ENCODE measurements at places on chromosomes 16 and 17.

- no peak for DNase-seq
Measured at GRCh38 chr16:47991491-47991890, 164.3 kb downstream of the ABCC12 start.

DNA sequence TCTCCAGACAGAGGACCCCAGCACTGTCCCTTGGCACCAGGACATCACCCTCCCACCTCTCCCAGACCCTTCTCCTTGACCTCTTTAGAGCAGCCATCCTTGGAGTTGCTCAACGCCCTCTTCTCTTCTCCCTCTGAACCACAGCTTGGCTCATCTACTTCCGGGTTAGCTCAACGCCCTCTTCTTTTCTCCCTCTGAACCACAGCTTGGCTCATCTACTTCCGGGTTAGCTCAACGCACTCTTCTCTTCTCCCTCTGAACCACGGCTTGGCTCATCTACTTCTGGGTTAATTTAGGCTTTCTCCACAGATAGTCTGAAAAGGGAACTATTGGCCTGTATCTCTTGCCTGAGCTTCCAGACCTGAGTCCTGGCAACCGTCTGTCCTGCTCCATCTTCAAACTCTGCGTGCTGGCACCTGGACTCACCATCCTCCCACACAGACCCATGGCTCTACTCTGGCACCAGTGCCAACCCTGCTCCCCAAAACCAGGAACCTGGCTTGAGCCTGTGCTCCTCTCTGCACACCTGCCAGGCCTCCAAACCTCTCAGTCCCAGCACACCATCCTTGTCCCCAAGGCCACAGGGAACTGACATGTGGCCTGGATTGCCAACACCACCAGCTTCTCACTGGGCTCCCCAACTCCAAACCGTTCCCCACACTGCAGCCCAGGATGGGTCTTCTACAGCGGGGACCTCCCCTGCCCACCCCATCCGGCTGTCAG, 25.3 kb upstream of the FAAP100 start:
- no peak for DNase-seq

- DNase-seq, result no peak
Measured at GRCh38 chr17:57408071-57408811, 151.9 kb downstream of the MSI2 start.

GRCh38 chr16:64711026-64711425, 410.8 kb downstream of the CDH11 start:
- no peak for DNase-seq

DNA sequence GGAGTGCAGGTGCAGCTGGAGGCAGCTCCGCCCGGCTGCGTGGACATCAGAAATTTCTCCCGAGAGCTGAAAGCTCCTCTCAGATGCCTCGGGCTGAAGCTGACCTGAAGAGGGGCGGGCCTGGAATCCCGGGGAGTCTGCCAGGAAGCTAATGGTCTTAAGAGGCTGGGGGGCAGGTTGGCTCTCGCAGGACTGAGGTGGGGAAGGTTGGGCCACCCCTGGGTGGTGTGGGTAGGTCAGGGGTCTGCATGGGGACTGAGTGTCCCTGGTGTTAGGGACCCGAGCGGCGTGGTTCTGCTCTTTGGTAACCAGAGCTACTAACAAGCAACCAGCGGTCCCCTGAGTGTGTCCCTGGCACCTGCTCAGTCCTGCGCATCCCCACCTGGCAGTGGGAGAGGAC, 3.5 kb downstream of the CHMP6 start:
- DNase-seq, result no peak

GRCh38 chr17:17499402-17500145, 3.4 kb upstream of the RASD1 start:
- DNase-seq, result no peak

DNA sequence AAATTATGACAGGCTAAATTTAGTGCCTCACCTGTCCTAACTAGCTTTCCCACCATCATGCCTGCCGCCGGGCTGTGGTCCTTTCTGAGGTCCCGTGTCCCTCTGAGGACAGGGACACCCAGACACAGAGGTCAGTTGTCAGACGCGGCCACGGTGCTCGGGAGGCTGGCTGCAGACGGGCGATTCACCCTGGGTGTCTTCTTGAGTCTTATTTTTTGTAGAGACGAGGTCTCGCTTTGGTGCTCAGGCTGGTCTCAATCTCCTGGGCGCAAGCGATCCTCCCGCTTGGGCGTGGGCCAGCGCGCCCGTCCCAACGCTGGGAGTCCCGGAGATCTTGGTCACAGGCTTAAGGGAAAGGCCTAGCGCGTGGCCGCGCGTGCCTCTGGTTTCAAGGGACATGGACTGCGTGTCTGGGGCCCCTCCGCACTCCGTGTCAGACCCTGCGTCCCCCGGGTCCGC, 797 bp upstream of the RAB11FIP3 start:
- DNase-seq, result no peak

DNA sequence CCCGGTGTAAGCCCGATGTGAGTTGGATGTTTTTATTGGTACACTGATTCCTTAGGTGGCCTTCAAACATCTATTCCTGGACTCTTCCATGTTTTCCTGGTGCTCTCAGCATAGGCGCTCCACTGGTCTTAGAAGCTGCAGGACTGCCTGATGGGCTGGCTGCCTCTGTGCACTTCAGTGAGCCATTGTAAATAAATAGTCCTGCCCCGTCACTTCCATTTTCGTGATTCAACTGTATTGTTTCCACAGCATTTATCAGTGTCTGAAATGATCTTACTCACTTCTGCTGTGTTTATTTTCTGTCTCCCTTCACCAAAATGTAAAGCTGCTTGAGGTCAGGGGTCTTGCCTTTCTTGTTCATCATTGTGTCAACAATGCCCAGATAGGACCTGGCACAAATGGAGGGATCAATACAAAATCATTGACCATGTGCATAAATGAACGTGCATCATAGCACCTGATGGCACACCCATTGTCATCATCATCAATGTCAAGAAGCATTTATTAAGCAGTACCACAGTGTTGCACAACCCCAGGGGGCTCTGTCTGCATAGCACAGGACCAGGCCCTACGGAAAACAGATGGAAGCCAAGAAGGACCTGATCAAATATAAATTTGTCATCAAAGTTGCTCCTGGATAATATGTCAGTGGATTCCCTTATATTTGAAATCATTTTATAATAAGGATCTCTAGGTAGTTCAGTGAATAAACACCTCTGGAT, 66.6 kb upstream of the CPHXL start:
- DNase-seq, result no peak

DNA sequence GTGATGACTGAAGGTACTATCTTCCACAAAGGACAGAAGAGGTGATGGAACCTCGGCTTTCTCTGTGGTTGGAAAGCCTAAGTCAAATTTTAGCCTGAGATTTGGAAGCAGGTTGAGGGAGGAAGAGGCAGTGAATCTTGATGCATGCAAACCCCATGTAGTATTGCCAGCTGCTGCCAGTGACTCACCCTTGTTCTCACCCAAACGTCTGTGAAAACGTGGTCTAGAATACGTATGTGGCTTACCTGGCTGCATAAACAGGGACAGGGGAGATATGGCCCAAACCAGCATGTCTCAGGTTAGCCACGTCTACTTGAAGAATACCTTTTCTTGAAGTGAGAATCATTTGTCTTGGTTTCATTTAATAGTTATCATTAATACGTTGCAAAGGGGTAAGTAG, 438.0 kb upstream of the MAF start:
- no peak for DNase-seq

DNA sequence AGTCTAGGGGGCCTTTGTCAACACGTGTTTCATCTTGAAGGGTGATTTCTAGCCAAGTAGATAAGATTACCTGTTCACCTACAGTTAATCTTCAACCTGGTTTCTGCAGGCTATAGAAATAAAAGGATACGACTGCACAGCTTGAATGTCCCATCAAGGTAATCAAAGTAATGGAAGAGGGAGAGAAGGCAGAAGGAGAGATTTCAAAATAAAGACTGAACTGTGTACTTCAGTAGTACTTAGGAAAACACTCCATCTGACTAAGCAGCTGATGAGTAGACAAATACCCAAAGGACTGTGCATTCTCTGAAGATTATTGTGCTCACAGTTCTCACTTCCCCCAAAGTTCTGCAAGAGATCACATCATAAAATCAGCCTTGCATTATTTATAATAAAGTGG, 5.8 kb upstream of the RFFL start:
- DNase-seq, result no peak

DNA sequence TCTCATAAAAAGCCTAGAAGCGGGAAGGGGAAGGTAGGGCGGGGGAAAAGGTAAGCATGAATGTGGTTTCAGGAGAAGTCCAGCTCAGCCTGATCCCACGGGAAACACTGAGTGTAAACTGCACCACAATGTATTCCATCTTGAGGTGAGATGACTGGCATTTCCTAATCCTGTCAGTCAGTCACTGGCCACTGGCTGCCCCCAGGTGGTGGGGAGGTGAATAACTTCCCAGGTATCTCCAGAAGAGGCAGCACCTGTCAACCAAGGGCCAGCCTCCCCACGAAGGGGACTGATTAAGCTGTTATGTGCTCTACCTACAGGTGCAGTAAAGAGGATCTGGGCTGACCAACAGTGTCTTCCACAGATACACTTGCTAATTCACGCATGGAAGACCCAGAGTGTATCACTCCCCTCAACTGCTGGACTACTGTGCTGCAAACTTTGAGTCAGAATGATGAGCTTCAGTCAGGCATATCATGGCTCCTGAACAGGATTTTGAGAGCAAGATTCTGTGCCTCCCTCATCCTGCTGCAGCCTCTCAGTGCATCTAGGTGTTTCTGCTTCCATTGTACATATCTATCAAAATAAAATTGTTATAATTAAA, 108.5 kb upstream of the CCL2 start:
- peak; percentile 29 for DNase-seq

GRCh38 chr17:83053739-83054451, 25.5 kb upstream of the METRNL start:
- DNase-seq, result no peak

GRCh38 chr16:81212830-81213465, 25.5 kb upstream of the BCO1 start:
- no peak for DNase-seq

- DNase-seq, result no peak
Measured at GRCh38 chr17:50146927-50147665, 3.4 kb downstream of the PPP1R9B start.

DNA sequence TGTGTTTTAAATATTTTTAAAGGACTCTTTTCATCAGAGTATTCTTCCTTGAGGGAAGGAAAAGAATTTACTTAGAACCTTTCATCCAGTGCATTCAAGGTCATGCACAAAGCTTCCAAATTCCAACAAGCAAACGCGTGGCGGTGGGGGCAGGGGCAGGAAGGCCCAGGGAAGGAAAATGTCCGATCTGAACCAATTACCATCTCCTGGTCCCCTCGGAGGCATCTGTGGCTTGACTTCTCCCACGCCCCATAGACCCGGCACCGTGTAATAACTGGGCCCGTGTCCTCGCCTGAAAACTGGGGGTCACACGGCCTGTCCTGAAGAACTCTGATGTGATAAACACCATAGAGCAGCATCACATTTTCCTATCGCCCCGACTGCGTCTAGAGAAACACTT, 18.3 kb downstream of the MEAK7 start:
- DNase-seq, result no peak

DNA sequence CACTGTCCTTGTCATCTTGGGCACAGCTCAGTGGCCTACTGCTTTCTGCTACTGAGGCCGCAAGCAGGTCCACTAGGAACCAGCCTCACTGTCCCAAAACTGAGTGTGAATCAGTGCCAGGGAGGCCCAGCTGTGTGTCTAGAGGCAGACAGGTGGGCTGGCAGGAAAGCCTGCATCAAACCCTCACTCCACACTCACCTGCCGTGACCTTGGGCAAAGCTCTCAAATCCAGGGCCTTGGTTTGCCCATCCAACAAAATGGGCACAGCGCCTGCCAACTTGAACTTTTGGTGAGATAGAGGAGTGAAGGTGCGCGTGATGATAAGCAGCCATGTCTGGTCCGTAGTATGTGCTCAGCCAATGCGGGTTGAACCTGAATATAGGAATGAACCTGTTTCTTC, 14.8 kb downstream of the ATP2C2 start:
- no peak for DNase-seq

DNA sequence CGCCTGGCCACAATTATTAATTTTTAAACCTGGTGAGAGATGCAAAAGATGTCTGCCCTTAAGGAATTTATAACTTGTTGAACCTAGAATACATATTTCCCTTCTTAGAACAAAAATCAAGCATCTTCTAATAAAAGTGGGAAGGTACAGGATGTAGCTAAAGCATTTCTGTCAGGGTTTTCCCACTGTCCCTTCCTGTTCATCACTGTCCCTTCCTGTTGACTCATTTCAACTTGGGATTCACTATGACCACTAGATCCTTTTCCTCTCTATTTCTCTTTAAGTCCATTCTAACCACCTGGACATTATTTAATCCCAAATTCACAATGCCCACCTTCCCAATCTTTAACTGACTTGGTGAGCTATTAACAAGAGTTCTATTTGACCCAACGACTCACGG, 33.9 kb upstream of the CDRT4 start:
- no peak for DNase-seq

DNA sequence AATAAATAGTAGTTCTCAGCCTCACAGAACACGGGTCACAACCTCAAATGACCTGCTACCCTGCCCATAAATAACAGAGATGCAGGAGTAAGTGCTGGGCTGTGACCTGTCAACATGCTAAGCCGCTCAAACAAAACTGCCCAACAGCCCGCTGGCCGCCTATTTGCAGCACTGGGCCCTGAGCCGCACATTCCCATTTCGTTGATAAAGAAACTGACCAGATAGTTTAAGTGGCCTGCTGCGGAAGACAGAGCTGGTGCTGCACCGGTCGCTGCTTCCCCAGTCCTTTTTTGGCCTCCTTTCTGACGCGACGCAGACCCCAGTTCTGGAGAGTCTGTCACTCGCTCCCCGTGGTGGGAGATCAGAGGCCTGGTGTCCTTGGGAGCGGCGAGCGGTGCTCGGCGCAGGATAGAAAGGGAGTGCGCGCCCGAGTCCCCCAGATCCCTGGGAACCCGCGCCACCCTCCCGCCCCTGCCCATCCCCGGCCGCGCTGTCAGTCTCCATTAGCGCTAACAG, 349 bp upstream of the SLC6A2 start:
- DNase-seq, result no peak
